ENCODE measurements at places on chromosomes 5 and 9.

DNA sequence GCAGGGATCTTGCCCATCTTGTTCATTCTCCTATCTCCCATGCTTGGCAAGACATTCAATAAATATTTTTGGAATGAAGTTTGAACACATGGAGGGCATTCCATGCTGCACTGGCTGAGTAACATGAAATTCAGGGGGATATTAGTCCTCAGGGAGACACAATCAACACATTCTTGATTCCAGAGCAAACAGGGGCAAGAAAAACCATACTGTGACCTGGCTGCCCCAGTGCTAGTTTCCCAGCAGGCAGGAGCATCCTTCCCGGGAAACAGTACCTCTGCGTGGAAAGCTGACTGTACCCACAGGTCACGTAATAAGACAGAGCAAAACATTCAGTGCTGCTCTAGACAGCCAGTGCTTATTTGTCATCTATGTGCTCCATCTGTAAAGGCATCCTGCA is 66.3 kb upstream of the SPOCK1 start:
- peak; percentile 44 for DNase-seq

DNA sequence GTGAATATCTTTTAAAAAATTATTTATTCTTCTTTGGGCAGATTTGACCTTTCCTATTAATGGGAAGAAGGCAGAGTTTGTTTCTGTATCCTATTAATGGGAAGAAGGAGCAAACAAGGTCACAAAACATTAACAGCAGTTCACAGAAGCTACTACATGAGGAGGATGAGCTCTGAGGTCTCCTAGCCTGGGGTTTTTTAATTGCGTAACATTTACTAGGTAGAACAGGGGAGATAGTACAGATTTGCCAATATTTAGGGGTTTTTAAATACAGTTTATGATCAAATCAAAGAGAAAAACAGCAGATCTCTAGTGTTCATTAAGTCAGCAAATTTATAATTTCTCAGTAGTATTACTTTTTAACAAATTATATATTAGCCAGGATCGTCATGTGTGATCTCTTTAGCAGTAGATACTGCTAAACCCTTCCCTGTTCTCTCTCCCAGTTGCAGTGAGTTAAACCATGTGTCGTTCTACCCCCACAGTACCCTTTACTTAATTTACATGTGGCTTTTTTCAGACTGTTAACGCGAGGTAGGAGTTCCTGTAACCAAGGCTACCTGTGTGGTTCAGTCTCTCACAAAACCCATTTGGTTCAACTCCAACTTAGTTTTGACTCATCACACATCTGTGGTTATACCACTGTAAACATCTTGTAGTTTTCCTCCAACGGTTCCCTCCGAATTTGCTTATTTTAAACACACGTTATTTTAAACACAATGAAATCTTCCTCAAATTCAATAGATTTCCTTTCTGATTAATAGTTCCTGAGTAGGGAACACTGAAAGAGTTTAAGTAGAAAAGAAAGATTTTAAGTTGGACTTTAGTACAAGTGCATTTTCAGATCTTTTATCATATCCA is 13.3 kb downstream of the SLC25A46 start:
- DNase-seq = peak; percentile 93

DNA sequence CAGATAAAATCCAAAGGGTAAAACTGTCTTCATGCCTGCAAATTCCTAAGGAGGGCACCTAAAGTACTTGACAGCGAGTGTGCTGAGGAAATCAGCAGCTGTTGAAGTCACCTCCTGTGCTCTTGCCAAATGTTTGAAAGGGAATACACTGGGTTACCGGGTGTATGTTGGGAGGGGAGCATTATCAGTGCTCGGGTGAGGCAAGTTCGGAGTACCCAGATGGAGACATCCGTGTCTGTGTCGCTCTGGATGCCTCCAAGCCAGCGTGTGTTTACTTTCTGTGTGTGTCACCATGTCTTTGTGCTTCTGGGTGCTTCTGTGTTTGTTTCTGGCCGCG is 727 bp upstream of the ADRB2 start:
- peak; percentile 65 for DNase-seq

- DNase-seq = no peak
These were observed 77.2 kb downstream of the PAX5 start for GRCh38 chr9:36956908-36957307.

DNA sequence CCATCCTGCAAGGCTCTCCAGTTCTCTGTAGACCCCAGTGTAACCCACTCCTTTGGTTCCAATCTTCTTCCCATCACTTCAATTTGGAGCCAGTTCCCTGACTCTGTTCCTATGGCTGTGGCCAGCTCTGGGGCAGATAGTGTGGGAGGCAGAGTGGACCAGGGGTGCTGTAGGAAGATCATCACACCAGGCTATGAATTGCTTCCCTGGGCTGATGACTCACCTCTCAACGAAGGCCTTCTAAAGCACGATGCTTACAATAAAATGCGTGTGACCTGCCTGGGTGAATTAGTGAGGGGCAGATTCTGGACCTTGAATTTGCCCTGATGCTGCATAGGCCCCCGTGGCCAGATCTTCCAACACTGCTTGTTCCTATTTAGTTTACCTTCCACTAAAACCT is 289.7 kb downstream of the FBXL7 start:
- DNase-seq = peak; percentile 62

DNA sequence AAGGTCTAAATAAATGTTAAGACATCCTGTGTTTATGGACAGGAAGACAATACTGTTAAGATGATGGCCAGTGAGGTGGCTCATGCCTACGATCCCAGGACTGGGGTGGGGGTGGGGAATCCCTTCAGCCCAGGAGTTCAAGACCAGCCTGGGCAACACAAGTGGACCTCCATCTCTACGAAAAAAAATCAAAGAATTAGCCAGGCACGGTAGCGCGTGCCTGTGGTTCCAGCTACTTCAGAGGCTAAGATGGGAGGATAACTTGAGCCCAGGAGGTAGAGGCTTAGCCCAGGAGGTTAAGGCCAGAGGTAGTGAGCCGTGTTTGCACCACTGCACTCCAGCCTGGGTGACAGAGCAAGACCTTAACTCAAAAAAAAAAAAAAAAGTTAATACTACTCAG is 5.3 kb downstream of the ROR2 start:
- no peak for DNase-seq

DNA sequence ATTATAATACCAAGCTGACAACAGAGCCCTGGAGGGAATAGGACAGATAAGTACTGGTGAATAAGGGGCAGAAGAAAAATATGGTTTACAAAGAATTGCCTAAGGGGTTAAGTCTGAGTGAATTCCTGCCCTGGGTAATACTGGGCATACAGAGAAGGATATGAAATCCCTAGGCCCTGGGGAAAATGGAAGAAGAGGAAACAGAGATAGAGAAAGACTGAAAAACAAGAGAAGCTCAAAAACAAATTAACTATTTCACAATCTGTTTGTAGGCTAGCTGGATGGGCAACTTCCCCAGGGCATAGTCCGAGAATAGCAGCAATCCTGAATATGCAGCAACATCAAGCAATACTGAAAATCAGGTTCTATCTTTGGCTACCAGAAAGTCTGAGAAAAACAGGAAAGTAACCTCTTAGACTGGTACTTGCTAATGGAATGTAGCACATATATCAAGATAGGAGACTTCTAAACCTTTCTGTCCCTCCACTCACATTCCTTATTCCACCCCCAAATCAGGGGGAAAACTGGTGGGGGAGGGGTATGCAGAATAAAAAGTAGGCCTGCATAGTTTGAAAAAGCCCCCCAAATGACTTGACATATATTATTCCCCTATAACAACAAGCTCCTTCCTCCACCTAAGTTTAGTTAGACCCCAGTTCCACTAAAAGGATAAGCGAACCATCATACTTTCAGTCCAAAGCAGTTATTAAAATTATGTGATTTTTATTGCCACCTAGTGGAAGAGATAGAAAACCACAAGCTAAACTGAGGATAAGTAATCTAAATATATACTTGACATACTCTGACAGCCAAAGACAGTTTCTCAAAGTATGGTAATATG is 20.6 kb downstream of the SLC38A9 start:
- peak; percentile 54 for DNase-seq

DNA sequence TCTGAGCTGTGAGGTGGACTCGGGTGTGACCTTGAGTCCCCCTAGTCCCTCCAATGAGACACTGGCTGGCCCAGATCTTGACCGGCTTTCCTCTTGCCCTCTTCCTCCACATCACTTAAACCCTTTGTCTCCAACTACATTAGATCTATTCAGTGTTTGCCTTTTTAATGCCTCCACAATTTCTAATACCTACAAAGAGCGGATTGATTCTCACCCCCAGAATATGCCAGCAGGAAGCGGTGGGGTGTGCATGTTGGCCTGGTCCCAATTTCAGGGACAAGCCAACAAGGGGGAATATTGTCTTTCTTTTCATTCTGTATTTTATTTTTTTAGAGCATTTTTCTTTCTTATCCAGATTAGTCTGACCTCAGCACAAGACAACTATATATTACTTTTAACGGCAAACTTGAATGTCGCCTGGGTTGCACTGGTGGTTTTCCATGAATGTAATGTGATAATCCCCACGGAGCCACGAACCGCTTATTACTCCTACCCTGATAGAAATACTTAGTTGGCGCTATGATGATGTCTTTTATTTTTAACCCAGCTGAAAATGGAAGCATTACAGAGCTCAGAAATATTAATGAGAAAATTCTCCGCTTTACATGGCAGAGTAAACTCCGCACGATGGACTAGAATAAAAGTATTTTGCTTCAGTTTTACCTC is 68.5 kb upstream of the MYO10 start:
- DNase-seq = no peak

- DNase-seq = no peak
These were observed 311.9 kb downstream of the MAN2A1 start for GRCh38 chr5:110001648-110002047.

DNA sequence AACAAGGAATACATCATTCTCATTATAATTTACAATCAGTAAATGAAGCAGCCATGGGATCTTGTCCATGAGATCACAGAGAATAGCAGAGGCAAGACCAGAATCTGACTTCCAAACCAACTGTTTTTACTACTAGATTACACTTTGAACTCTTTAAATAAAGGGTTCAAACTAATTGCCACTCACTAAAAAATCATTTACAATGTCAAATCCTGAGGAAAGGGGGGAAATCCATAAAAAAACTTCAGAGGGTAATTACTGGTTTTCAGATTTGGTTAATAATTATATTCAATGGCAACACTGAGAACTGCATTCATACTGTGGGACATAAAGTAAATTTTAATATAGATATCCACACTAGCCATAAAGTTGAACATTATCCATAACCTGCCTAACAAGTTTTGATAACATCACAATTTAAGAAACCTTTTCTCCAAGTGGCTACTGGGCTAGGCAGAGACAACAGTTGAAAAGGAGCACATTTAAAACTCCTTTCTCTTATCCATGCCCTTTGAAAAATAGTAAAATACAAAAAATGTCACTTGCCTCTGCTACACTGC is 15.9 kb downstream of the PLPP1 start:
- no peak for DNase-seq

GRCh38 chr9:70400107-70400892 is 14.2 kb downstream of the KLF9 start:
- no peak for DNase-seq

DNA sequence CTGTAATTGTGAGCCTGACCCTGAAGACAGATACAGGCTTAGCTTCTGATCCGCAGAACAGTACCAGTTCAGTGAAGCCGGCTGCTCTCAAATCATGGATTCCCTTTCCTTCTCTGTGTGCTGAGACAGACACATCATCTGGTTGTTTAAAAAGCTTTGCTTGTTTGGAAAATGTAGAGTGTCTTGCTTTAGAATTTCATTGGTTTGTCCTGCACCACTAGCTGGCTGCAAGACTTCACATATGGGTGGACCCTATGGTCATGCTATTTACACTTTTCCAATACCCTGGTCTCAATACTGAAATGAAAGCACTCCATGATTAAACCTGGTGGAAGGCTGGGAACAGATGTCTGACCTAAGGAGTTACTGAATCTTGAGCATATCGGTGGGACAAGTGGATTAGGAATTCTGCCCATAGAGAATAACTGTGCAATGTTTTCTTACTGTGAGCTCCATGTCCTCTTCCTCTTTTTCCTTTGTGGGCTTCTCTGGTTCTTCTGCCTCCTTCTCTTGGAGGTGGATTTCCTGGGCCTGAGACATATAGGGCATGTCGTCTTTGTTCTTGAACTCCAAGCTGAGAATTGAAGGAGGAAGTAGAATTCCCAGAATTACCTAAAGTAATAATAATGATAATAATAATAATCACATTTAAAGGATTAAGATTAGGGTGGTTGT is 201.1 kb upstream of the KLF9 start:
- DNase-seq = no peak

GRCh38 chr9:132946211-132946610 is 1.8 kb upstream of the TSC1 start:
- peak; percentile 44 for DNase-seq
